Activated CD4-positive, alpha-beta memory T cell treated with anti-CD3 and anti-CD28 coated beads, Interleukin-2, amount 10 ng/mL, durations not matched to agents 7 days and 5 days (primary cell): ENCODE measurements at places on chromosomes 3 and 15. TPM values are rescaled to one million over a fixed set of nuclear protein-coding genes. Genes with fewer than 3 reads are reported as not detected.
A peak's percentile ranks its signal among the peaks of the same experiment; 100 is the strongest.

DNA sequence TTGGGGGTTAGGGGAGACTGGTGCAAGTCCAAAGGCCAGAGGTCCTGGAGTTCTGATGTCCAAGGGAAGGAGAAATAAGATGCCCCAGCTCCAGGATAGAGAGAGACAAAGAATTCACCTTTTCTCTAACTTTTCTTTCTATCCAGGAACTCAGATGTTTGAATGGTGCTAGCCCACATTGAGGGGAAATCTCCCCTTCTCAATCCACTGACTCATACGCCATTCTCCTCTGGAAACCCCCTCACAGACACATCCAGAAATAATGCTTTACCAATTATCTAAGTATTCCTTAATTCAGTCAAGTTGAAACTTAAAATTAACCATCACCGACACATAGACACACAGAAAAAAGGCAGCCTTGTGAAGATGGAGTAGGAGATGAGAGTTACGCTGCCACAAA lies 1085.2 kb downstream of the NSUN3 start:
- H3K27ac ChIP-seq: no peak overlapping the region
- no peaks in the 10 kb centered on the region for H3K4me1 ChIP-seq
- no peak overlapping the region for H3K4me3 ChIP-seq
- no peaks in the 10 kb centered on the region for H3K36me3 ChIP-seq

DNA sequence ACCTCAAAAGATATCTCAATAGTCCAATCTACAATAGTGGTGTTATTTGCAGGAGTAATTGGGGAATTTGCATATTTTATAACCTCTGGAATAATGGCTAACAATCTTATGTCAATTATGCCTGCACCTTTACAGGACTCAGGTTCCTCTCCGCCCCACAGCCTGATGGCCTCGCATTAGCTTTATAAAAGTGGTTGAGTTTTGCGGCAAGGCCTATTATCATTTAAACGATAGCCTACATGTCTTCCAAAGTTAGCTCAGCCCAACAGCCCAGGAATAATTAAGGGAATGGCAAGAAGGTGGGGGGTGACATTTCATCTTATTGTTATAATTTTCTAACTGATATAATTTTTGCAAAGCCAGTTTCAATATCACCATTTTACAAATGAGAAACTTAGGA lies 97.3 kb downstream of the RTP4 start:
- no peaks in the 10 kb centered on the region for H3K4me1 ChIP-seq
- no peaks in the 10 kb centered on the region for H3K36me3 ChIP-seq
- peaks cover 15% of the 10 kb centered on the region for H3K27me3 ChIP-seq
- DNase-seq: no peak

DNA sequence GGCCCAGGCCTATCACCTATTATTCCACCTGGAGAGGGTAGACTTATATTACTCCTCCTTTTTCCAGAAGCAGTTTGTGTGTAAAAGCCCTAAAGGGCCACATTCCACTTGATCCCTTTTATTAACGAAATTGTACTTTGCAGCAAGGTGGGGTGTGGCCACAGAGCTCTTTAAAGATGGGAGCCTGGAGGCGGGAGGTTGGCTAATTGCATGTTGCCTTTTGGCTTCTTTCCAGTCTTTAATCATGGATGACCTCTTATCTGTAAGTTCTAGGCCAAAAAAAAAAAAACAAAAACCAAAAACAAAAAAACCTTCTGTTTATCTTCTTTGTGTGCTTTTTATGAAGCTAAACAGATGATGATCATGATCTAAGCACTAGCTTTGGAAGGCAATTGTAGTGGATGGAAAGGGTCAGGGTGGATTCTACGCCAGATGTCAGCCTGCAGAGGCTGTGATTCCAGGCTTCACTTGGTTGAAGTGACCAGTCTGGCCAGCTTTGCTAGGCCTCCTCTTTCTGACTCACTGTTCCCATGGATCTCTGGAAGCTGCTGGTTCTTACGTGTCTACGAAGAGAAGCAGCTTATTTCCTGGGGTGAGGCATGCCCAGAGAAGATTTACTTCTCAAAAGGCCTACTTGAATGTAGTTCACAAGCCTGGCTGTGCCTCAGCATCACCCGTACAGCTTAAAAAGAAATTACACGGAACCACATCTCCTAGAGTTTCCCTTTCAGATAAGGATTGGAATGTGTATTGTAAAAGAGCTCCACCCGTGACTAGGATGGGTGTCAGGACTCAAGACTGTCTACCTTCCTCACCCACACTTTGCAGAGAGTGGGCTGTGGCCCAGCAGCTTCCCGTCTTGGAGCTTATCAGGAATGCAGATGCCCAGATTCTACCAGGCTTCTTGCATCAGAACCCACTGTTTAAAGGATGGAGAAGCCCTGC lies 330.9 kb upstream of the C2CD4B start:
- H3K4me3 ChIP-seq: no peak overlapping the region
- H3K27me3 ChIP-seq: no peaks in the 10 kb centered on the region
- no peak for DNase-seq
- H3K4me1 ChIP-seq: no peaks in the 10 kb centered on the region
- H3K36me3 ChIP-seq: no peaks in the 10 kb centered on the region

DNA sequence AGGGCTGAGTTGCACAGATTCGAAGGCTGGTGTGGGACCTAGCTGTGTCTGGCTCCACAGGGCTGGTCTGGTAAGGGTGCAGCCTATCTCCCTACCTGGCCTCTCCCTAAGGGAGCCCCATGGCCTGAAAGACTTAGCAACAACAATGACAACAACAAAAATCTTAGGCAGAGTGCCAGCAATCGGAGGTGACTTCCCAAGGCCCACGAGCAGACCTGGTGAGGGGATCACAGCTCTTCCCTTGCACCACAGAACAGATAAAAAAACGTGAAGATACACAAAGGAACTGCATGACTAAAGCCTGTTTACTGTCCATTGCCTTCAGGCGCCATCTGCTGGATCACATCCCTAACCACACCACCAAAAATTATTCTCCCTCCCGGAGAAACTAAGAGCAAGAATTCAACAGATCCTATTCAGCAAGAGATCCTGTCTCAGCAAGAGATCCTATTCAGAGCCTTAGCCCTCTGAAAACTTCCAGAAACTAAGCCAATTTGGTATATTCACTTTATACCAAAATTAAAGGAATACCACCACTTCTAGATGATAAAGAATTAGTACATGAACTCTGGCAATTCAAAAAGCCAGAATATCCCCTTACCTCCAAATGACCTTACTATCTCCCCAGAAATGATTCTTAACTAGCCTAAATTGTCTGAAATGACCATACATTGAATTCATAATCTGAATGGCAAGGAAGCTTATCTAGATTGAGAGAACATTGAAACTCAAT lies 24.1 kb upstream of the OR5K4 start:
- DNase-seq: peak; percentile 57
- H3K4me1 ChIP-seq: peaks cover 28% of the 10 kb centered on the region
- H3K36me3 ChIP-seq: no peaks in the 10 kb centered on the region
- no peak overlapping the region for H3K4me3 ChIP-seq
- peaks cover 12% of the 10 kb centered on the region for H3K27me3 ChIP-seq

SLC25A36 gene
- total RNA-seq: 44.8 TPM

GOLGA6B gene
- total RNA-seq: not detected

ALDH1A3 gene
- total RNA-seq: not detected

DUOXA1 gene
- total RNA-seq: not detected
